Caco-2 (cell line): ENCODE measurements at places on chromosomes 7 and 10. TPM values are rescaled to one million over a fixed set of nuclear protein-coding genes. Genes with fewer than 3 reads are reported as not detected.

The MKI67 gene
- 111 and 128 TPM in 2 replicates for total RNA-seq

DNA sequence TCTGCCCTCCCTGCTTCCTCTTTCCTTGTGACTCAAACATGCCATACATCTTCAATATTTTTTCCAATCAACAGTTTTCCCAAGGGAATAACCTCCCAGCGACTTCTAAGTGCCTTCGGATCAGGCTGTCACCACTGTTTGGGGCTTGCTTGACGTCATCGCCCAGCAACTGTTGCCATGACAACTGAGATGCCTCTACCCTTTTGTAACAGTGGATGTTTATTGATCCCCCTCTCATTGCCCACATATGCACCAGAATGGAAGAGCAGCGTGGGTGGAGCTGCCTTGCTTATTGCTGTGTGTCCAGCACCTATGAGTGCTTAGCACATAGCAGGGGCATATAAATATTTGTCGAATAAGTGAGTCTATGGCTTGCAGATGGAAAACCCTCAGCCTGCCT is 14.4 kb downstream of the FFAR4 start:
- no peaks in the 10 kb centered on the region for H3K27me3 ChIP-seq
- no peak overlapping the region for H3K4me3 ChIP-seq
- peak overlapping the region; percentile 63 for H3K27ac ChIP-seq

GRCh38 chr10:42149722-42150427 is 488.5 kb downstream of the ZNF33B start:
- H3K27ac ChIP-seq: no peak overlapping the region
- H3K36me3 ChIP-seq: no peaks in the 10 kb centered on the region
- no peaks in the 10 kb centered on the region for H3K4me1 ChIP-seq
- no peak for DNase-seq
- H3K27me3 ChIP-seq: no peaks in the 10 kb centered on the region
- no peak overlapping the region for H3K4me3 ChIP-seq

The TMEM270 gene
- total RNA-seq: not detected in 2 replicates

The ADRB1 gene
- 2.1 and 2.3 TPM in 2 replicates for total RNA-seq

The TYW1B gene
- total RNA-seq: 10.0 and 12.8 TPM in 2 replicates

DNA sequence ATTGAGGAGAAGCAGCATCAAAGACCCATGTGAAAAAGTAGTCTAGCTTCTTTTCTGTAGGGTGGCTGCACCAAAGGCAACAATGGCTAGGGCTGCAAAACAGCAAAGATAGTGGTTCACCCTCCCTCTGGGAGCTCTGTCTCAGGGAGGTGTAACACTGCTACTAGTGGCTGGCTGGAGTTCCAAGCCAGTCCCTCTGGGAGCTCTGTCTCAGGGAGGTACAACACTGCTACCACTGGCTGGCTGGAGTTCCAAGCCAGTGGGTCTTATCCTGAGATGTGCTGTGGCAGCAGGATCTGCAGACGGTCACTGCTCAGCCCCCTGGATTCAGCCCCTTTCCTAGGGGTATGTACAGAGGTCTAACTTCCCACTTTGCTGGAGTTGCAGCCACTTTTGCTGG is 37.9 kb upstream of the TMEM140 start:
- DNase-seq: no peak
- H3K4me3 ChIP-seq: no peak overlapping the region
- no peaks in the 10 kb centered on the region for H3K36me3 ChIP-seq
- H3K27me3 ChIP-seq: no peaks in the 10 kb centered on the region
